ENCODE measurements at places on chromosomes 3 and 15.

- no peak for DNase-seq
Observed at GRCh38 chr3:45792516-45793172, 3.7 kb downstream of the SLC6A20 start.

- no peak for DNase-seq
Observed at GRCh38 chr15:29935296-29936004, 113.2 kb upstream of the TJP1 start.

DNA sequence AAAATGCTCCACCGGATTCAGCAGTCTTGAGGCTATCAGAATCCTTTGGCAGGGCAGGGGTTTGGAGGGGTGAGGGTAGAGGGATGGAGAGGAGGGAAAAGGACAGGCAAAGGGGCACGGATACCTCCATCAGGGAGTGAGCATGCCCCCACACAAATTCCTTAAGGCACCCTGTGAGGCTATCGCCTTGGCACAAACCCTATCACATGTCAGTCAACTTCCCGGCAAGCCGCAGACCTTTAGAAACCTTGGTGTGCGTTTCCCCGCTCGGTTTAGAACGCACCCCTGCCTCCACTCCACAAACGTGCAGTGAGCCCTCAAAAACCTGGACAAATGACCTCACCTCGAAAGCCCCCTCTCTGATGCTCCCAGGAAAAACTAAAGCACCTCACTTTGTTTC lies 422 bp upstream of the SETMAR start:
- no peak for DNase-seq

DNA sequence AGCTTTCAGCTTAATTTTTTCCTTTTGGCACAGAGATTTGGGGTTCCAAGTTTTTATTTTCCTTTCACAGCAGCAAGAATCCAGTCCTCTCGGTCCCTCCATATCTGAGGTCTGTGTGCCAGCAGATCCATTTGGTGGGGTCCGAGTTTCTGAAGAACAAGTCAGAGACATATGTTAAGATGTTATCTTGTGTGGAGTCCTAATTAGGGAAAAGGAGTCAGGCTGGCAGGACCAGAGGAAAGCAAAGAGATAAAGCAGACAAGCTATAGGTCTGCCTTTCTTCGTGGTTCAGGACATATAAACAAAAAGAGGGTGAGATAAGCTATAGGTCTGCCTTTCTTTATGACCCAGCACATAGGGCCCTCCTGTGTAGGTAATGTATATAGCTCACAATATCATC lies 54.9 kb downstream of the TMED3 start:
- DNase-seq, result no peak

- DNase-seq, result no peak
Observed at GRCh38 chr3:99911433-99911832, 93.8 kb downstream of the CMSS1 start.

DNA sequence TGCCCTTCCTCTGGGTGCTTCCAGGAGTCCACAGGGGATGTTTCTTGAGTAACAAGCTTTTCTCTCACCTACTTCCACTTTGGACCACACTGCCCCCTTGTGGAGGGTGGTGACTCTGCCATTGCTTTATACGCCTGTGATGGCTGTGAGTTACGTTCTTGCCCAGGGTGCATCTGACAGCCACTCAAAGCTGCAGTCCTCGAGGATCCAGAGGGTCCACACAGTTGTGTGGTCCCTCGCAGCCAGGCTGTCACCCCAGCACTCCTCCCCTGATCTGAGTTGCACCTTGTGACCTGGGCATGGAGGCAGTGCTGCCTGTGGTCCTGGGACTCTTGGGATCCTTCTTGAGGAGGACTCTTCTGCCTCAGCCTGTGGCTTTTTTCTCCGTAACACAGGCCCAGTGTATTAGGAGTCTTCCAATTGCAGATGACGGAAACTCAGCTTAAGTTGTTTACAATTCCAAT lies 23.4 kb downstream of the FOXL2 start:
- peak; percentile 64 for DNase-seq

GRCh38 chr3:123488645-123489347 lies 39.9 kb upstream of the ADCY5 start:
- no peak for DNase-seq

DNA sequence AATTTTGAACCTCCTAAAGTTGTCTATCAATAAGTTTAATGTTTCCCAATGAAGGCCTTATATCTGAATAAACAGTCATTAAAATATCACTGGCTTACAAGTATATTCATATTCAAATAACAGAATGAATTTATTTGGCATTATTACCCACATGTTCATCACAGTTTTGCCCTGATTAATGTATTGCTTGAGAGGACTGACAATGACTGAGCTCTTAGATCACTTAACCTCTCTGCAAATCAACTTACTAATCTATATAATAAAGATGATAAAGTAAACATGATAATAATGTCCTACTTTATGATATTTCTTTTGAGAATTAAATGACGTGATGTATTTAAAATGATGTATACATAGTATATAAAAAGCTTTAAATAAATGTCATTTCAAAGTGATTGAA lies 532.0 kb upstream of the GBE1 start:
- no peak for DNase-seq

DNA sequence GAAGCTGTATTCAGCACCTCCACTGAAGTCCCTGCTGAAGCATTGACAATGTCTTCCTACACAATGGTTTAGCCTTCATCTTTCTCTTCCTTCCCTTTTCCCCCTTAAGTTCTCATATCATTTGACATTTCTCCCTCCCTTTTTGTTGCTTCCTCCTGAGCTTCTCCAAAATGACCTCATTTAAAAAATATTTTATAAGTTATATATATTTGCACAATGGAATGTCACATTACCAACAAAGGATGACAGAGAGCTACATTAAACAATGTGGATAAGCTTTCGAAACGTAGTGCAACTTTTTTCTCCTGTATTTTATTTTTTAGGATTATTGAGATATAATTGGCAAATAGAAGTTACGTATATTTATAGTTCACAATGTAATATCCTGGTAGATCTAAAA lies 13.2 kb upstream of the DLG1 start:
- DNase-seq, result no peak

DNA sequence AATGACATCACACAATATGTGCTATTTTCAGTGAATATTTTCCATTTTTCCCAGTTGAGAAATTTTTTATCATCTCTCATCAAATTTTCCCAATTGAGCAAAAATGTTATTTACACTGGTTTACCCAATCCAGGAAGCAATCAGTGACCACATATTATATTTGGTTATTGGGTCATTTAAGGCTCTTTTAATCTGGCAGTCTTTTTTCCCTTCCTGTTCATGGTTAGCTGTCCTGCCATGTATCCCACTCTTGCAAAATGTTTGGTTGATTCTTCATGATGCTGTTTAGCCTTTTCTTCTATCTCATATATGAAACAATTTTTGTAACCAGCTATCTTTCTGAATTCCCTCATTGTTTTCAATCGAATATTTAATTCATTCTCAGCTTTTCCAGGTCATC lies 626.0 kb downstream of the RBMS3 start:
- no peak for DNase-seq

DNA sequence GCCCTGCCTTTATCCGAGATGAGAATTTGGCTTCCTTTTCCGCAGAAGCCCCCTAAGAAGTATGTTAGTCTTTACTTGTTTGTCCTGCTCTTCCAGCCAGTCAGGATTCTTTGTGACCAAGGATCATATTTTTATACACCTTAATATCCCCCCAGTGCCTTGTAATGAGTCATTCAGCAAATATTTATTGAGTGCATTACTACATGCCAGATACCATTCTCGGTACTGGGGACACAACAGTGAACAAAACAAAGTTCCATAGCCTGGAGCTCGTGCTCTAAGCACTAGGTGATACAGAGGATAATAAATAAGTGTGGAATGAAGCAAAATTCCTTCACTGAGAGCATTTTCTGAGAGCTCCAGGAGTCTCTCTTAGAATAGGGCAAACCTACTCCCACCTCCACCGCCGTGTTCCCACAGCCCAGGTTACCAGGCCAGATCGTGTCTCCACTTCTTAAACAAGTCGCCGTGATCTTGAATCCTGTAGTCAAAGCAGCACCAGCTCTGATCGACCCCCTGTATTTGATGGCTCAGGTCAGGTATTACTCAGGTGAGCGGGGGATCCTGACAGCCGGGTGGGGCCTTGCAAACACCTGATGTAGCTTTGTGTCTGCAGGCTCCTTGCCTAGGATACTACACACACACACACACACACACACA lies 18.5 kb downstream of the TTC21A start:
- DNase-seq, result no peak

DNA sequence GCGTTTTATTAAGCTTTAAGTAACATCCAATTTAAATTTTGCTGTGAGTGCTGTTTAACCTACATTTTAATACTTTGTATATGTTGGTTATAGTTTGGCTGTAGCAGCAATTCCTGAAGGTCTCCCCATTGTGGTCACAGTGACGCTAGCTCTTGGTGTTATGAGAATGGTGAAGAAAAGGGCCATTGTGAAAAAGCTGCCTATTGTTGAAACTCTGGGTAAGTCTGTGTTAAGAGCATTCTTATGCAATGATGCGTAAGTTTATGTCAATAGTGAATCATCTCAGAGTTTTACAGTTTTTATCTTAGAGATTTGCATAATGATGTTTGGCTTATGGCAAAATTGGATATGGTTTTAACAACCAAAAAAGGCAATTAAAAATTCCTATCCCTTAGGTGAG lies 62.7 kb downstream of the ASTE1 start:
- no peak for DNase-seq

DNA sequence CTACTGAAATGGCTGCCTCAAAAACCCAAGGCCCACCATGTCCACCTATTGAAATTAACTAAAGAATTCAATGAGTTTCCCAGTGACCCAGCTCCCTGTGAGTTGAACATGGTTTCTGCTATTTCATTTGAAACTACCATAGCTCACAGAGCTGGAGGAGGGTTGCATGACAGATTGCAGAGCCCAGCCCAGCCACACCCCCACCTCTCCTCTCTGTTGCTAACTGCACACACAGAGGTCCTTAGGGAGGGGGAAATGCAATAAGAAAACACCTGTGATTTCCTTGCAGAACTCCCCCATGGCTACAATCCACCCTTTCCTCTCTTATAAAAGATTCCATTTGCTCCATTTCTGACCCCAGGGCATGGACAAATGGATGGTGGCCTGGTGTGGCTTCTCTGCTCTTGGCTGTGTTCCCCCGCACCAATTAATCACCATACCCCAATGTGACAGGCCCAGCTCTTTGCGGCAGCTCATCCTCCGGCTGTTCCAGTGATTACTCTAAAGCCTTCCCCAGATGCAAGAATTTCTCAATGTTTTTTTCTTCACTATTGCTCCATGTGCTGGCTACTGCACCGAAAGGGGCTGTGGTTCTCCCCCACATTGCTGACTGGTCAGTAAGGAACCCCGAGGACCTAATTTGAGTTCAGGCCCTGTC lies 208.4 kb upstream of the KBTBD8 start:
- no peak for DNase-seq

DNA sequence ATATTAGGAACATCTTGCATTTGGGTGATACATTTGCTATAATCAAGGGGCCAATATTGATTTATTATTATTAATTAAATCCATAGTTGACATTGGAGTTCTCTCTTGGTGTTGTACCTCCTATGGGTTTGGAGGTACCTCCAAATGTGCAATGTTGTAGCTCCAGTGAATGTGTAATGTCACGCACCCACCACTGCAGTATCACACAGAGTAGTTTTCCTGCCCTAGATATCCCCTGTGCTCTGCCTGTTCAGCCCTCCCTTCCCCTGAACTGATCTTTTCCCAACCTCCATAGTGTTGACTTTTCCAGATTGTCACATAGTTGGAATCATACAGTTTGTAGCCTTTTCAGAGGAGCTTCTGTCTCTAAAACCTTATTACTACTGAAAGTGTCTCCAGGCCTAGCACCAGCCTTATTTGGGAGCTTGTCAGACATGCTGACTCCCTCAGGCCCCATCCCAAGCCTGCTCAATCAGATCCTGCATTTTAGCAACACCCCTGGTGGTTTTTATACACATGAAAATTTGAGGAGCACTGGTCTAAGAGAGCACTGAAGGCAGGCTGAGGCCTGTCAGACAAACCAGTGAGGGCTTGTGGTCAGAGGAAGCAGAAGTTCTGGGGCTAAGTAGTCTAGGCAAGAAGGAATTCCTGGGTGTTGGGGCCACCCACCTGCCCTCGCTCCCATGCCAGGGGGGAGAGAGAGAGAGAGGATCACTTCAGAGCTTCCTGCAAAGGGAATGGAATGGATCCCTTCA lies 73.4 kb downstream of the SLC6A11 start:
- no peak for DNase-seq

DNA sequence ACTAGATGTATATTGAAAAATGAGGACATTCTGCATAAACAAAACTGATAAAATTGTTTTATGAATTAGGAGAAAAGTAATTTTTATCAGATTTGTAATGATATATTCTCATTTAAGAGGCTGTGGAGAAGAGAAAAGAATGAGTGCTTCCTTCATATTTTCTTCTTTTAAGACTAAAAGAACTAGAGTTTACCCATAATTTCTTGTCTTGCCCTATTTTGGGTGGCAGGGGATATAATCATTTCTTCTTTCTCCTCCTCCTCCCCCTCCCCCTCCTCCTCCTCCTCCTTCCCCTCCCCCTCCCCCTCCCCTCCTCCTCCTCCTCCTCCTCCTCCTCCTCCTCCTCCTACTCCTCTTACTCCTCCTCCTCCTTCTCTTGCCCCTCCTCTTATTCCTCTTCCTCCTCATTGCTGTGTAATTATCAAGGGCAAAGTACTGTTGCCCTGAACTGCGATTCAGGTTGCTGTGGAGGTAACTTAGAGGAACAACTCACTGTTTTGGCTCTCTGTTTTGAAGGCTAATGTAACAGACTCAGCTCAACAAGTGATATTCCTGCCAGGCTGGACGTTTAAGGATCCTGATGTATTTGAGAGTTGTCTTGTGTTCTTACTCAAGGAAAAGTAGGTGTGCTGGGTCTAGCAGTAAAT lies 555.4 kb downstream of the AGBL1 start:
- DNase-seq, result no peak

DNA sequence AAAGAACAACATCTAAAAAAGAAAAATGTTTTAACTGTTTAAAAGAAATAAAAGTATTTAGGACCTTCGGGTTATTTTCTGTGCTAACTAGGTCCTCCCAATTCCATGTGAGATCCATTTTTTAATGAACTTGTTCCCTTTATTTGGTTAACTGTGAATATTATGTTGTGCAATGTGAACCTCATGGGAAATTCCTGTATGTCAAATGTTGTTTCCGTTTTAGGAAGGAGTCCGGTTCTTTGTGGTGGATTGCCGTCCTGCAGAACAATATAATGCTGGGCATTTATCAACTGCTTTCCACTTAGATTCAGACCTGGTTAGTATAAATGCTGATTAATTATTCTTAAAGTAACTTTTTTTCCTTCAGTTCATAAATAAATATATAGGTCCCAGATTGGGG lies 35.5 kb upstream of the NIT2 start:
- no peak for DNase-seq

- no peak for DNase-seq
Observed at GRCh38 chr3:134860141-134860540, 65.1 kb downstream of the EPHB1 start.

DNA sequence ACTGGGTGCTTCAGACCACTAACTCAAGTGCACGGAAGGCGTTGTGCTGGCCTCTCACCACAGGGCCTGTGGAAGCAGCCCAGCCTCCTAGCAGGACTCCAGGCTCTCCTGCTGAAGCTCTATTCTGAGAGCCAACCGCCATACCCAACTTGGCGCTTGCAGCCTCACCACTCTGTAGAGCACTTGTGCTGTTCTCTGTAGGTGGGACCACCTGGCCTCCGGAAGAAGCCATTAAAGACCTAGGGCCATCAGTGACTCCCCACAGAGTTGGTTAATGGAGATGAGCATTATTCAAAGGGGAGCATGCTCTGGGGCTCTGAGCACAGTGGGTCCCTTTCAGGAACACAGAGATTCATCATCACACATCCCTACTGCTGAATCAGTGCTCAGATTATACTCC lies 50.9 kb downstream of the C3orf85 start:
- no peak for DNase-seq
